Glomerular endothelial cell (primary cell): ENCODE measurements at places on chromosomes 2 and 18. TPM values are rescaled to one million over a fixed set of nuclear protein-coding genes. Genes with fewer than 3 reads are reported as not detected.

Gene HK2
- 9.4 and 12.0 TPM in 2 replicates for total RNA-seq

Gene RNF25
- total RNA-seq: 24.0 and 25.9 TPM in 2 replicates

Gene DCC
- 0.06 TPM in 1 of 2 replicates, not detected in the other for total RNA-seq

Gene IL36A
- total RNA-seq: not detected in 2 replicates

Gene UGT1A10
- not detected in 2 replicates for total RNA-seq

Gene SERPINE2
- 42.8 and 51.3 TPM in 2 replicates for total RNA-seq

Gene TRIM54
- total RNA-seq: 0.12 TPM in 1 of 2 replicates, not detected in the other

Gene RUFY4
- not detected in 2 replicates for total RNA-seq

Gene CD8A
- not detected in 2 replicates for total RNA-seq

Gene CYB5A
- total RNA-seq: 78.1 and 133 TPM in 2 replicates

Gene ANKRD62
- total RNA-seq: not detected in 2 replicates

Gene CDH20
- 0.24 TPM in 1 of 2 replicates, not detected in the other for total RNA-seq

Gene RAPGEF4
- 4.5 and 5.1 TPM in 2 replicates for total RNA-seq

Gene SULT1C2
- total RNA-seq: not detected in 2 replicates

Gene CROCC2
- not detected in 2 replicates for total RNA-seq

Gene CCDC74A
- 19.8 and 27.8 TPM in 2 replicates for total RNA-seq

Gene ASB18
- total RNA-seq: not detected in 2 replicates

Gene VAMP8
- total RNA-seq: 14.1 and 20.5 TPM in 2 replicates

Gene NETO1
- 1.3 and 2.0 TPM in 2 replicates for total RNA-seq

Gene DLX2
- total RNA-seq: 0.41 TPM in 1 of 2 replicates, not detected in the other

Gene PHOSPHO2
- 0.29 and 4.4 TPM in 2 replicates for total RNA-seq

Gene SLC30A3
- 5.9 and 6.5 TPM in 2 replicates for total RNA-seq

Gene LRRTM4
- total RNA-seq: not detected in 2 replicates

Gene LTBP1
- 63.4 and 79.6 TPM in 2 replicates for total RNA-seq

Gene MPPE1
- 11.4 and 19.8 TPM in 2 replicates for total RNA-seq

Gene INHA
- not detected in 2 replicates for total RNA-seq

Gene MREG
- 7.7 and 10.3 TPM in 2 replicates for total RNA-seq

Gene AGFG1
- 62.4 and 68.7 TPM in 2 replicates for total RNA-seq
